ENCODE measurements at places on chromosomes 1 and 21. TPM values are rescaled to one million over a fixed set of nuclear protein-coding genes. Genes with fewer than 3 reads are reported as not detected.

GRCh38 chr1:5918275-5918649 lies 74.0 kb downstream of the NPHP4 start:
- no peak for DNase-seq

DNA sequence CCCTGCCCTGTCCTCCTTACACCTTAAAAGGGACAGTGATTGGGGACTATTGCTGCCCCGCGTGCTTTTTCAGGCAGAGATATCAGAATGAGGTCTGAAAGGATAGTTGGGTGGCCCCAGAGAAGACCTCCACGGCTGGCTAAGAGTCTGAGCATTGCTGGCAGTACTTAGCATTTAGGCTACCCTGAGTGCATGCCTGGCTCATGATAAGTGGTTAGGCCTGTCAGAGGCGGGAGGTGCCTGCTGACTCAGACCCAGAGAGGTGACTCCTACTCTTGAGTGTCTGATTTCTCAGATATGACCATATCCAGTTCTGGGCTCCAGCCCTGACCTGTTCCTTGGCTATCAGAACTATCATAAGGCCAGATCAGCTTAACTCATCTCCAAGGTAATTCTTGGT lies 213.7 kb downstream of the PBX1 start:
- no peak for DNase-seq

The HSD11B1 gene
- not detected for total RNA-seq

DNA sequence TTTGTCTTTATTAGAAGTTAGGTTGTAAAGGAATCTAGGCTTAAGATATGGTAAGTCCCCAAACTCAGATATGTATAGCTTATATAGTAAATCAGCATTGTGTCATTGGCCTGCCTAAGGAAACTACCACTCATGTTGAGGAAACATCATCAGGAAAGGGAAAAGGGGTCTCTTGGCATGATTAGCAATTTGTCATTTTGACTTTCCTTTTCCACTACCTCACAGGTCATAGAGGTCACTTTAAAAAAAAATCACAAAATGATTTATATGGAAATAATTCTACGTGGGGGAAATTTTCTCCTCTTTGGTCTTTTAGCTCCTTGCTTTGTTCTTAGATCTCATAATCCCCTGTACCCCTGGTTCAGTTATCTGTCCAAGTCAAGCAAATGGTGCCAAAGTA lies 213.5 kb downstream of the RPS6KC1 start:
- peak; percentile 83 for DNase-seq

The TSPAN2 gene
- total RNA-seq = 5.9 TPM

GRCh38 chr1:93446837-93447451 lies 974 bp upstream of the FNBP1L start:
- DNase-seq = no peak

The CEP170 gene
- total RNA-seq = 99.4 TPM

GRCh38 chr21:45560106-45561021 lies 18.1 kb upstream of the SLC19A1 start:
- DNase-seq = no peak

The ADGRL2 gene
- 36.8 TPM for total RNA-seq

The B3GALT5 gene
- not detected for total RNA-seq

- peak; percentile 66 for DNase-seq
These were observed 57.6 kb upstream of the KIF1B start for GRCh38 chr1:10152709-10153284.

The LRRC42 gene
- 24.1 TPM for total RNA-seq

DNA sequence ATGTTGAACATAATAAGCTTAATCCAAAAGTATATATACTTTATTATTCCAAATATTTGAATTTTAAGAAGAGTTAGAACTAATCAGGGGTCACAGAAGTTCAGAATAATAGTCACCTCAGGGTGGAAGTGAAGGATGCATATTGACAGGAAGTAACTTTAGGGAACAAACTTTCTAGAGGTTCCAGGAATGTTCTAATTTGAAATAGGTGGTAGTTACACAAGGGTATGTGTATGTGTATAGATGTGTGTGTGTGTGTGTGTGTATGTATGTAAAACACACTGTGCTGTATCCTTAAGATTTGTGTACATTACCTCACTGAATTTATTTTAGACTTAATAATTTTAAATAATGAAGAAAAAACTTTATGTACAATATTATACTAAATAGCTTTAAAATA lies 110.4 kb downstream of the ACBD6 start:
- no peak for DNase-seq

The GBP2 gene
- total RNA-seq = 56.0 TPM

The HEYL gene
- total RNA-seq = 0.13 TPM
